ENCODE measurements at places on chromosomes 5 and 9.

- DNase-seq: no peak
Measured at GRCh38 chr9:1726993-1727759, 288.0 kb upstream of the SMARCA2 start.

- DNase-seq: no peak
Measured at GRCh38 chr5:133962801-133963476, 5.5 kb downstream of the C5orf15 start.

DNA sequence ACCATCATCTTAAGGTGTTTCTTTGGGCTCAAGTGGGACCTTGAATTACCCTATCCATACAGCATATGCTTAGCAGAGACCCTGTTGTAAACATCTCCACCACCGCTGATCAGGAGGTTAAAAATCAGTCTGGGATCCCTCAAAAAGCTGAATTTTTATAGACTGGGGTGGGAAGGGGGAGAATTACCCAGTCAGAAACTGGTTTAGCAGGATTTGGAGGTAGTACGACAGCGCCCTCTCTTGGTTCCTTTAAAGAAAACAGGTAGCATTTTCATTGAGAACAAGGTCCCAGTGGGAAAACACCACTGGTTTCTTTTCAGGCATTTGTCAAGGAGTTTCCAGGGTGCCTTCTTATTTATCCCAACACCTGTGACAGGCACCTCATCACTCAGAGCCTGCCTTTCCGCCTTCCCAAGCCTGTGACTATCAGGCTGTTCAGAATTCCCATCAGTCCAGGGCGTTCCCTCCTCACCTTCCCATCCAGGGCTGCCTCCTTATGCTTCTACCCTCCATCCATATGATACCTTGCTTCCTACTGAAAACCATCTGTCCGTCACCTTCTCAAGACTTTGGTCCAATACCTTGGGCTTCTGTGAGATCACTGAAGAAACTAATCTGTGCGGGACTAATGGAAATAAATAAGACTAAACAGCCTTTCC lies 203.8 kb upstream of the RAI14 start:
- DNase-seq: no peak

GRCh38 chr9:135792268-135793128 lies 90.5 kb downstream of the KCNT1 start:
- no peak for DNase-seq

GRCh38 chr9:134374301-134375010 lies 48.2 kb downstream of the RXRA start:
- no peak for DNase-seq

DNA sequence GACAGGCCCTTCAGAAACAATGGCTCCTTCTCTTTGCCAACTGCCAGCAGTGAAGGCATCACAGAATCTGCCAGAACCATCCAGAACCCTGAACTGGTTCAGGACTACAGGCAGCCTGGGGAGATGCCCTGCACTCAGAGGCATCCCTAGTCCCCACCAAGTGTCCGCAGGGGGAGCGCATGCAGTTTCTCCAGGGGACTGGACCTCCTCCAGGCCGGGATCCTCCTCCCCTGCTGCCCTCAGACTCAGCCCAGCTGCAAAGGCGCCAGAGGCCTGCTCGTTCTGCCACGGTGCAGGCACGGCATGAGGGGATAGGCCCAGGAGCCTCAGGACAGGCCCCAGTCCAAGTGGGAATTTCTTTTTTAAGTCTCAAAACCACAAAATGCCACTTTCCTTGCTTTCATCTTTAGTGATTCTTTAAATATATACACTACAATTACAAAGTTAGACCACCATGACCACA lies 72.0 kb downstream of the SEMA4D start:
- DNase-seq: peak; percentile 57

DNA sequence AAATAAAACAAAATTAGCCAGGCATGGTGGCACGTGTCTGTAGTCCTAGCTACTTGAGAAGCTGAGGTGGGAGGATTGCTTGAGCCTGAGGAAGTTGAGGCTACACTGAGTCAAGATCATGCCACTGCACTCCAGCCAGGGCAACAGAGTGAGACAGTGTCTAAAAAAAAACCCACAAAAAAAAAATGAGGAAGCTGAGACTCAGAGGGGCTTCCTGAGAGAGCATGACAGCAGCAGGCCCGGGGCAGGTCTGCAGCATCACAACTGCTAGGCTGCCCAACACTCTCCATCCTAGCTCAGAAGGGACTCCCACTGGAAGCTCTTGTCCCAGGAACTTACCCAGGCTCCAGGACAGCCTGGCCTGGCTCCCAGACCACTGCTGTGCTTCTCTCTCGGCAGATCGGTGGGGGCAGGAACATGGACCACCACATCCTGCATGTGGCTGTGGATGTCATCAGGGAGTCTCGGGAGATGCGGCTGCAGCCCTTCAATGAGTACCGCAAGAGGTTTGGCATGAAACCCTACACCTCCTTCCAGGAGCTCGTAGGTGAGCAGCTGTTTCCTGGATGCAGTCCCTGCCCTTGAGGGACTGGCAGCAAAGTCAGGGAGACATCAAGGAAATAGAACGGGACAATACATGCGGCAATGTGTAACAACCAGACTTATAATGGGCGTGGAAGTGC lies 19.1 kb downstream of the PTGS1 start:
- DNase-seq: no peak

- no peak for DNase-seq
Measured at GRCh38 chr9:16282718-16283117, 587.8 kb downstream of the BNC2 start.
